ENCODE measurements at places on chromosomes 12 and 14.

GRCh38 chr12:47734725-47735480 is 9.6 kb upstream of the ENDOU start:
- DNase-seq, result no peak

- DNase-seq, result no peak
Observed at GRCh38 chr12:7021956-7022355, 3.7 kb upstream of the LPCAT3 start.

DNA sequence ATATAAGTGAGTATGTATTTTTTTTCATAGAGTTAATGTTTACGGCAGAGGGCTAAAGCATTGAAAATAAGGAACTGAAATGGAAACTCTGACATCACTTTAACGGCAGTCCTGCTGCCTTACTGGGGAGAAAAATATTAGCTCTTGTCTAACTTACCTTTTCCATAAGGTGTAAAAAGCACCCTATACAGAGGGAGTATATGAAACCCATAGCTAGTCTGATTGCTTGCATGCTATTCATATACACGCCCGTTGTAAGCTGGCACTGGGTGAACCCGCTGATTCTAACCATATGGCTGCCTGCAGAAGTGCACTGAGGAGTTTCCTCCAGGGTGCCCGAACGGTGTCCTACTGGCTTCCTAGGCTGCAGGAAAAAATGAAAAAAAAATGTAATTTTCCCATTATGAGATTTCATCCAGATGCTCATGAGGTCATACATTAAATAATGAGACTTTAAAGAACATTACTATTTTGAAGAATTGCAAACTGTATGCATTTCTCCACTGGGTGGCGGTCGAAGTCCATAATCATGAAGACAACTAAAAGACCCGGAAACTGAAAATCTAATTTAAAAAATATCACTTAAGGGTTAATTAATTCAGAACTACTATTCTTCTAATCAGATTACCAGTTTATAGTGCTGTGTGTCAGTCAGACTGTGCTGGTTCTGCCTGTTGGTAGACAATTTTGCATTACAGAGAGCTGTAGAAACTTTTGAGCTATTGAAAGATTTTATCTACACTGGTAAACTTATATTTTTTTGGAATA is 144.7 kb downstream of the ALX1 start:
- DNase-seq, result no peak

DNA sequence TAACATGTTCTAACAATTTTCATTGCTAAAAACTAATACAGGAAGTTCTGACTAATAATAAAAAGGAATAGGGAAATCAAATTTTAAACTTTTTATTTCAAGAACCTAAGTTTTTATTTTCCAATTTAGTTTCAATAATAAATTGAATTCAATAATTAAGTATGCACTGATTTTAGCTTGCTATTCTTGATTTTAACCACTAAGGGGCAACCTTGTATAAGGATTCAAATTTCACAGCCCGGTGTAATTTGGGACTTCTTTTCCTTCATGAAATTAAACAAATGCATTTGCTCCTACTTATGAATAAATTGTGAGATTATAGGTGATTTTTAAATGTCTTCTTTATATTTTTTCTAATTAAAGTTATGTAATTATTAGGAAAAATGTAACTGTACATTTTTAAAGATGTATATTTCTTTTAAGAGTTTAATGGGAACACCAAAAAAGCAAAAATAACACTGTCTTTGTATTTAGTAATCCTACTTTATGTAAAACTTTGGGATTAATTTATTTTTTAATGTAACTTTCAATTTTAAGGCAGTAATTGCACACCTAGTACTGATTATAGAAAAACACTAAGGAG is 241.4 kb upstream of the PDZRN4 start:
- DNase-seq, result no peak

GRCh38 chr12:24797901-24798300 is 151.0 kb downstream of the BCAT1 start:
- DNase-seq, result no peak

- DNase-seq, result no peak
Observed at GRCh38 chr12:80872053-80872452, 65.7 kb downstream of the LIN7A start.

DNA sequence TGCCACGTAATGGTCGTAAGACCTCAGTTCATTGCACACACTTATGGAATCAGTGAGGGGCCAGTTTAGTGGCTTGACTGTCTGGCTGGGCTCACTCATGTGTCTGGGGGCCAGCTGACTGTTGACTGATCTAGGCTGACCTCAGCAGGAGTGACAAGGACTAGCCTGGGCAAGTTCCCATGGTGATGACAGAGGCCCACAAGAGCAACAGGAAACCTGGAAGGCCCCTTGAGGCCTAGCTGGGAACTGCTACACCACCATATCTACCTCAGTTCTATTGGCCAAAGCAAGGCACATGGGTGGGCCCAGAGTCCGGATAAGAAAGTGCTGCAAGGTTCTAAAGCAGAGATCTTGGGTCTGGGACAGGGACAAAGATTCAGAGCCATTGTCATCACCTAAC is 21.3 kb upstream of the RFLNA start:
- DNase-seq, result no peak

DNA sequence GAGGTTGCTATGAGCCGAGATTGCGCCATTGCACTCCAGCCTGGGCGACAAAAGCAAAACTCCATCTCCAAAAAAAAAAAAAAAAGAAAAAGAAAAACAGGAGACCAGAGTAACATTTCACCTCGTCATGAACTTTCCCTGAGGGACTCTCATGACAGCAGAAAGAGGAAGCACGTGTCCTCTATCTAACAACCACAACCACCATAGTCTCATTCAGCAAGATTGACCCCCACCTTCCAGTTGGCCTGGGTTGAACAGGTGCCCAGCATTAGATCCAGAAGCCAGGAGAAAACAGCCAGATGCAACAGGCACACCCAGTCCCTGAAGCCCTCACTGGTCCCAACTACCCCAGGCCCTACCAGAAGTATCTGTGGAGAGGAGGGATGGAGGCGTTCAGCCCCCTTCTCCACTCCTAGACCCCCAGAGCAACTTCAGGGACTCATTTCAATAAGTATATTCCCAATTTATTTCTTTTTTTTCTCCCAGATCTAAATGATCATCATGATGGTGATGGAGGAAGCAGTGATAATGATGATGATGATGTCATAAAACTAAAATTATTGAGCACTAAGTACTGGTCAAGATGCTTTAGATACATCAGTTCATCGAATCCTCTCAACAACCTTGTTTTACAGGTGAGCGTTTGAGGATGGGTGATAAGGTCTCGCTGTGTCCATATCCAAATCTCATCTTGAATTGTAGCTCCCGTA is 235.0 kb downstream of the EFCAB11 start:
- no peak for DNase-seq

DNA sequence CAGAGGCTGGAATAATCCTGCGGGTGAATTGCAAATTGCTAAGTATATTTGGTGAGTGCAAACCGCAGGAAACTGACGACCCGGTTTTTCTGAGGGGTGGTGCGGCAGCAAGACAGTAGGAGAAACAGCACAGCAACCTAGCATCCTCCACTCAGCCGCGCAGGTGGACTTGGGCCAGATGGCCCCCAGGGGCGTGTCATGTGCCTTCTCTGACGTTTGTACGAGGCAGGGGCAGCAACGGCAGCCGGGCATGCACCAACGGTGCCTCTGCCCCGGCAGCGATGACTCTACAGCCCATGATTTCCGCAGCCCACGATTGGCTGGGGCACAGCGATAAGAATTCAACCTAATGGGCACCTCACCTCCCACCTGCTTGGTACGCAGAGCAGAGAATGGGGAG is 11.1 kb upstream of the CLEC2A start:
- DNase-seq, result no peak

- DNase-seq, result no peak
Observed at GRCh38 chr14:22841311-22841710, 4.9 kb downstream of the MMP14 start.

DNA sequence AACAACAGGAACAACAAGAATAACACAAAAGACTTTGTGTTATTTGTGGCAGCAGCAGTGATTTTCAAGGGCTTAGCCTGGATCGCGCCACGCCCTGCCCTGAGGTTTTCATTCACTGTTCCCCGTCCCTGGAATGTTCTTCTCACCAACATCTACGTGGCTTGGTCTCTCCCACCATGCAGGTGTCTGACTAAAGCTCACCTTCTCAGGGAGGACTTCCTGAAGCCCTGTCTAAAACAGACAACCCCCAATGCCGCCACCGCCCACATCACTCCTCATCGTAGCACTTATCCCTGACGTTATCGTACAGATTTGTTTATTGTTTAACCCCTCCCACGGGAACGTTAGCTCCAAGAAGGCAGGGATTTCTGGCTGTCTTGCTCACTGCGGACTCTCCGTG is 40.4 kb downstream of the P2RX4 start:
- no peak for DNase-seq

DNA sequence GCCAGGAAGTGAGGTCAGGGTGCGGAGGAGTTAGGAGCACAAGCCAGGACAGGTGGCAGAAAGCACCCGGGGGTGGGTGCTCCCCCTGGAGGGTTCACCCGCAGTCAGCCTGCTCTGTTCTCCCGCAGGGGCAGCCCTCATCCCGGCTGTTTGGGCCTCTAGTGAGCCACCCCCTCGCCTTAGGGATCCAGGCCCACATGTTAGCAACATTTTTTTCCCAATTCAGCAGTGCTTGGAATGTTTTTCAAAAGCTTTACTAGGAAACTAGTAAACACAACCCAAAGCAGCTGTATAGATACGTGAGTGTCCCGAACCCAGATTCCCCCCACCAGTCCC is 28.5 kb upstream of the NXPH4 start:
- DNase-seq, result no peak

DNA sequence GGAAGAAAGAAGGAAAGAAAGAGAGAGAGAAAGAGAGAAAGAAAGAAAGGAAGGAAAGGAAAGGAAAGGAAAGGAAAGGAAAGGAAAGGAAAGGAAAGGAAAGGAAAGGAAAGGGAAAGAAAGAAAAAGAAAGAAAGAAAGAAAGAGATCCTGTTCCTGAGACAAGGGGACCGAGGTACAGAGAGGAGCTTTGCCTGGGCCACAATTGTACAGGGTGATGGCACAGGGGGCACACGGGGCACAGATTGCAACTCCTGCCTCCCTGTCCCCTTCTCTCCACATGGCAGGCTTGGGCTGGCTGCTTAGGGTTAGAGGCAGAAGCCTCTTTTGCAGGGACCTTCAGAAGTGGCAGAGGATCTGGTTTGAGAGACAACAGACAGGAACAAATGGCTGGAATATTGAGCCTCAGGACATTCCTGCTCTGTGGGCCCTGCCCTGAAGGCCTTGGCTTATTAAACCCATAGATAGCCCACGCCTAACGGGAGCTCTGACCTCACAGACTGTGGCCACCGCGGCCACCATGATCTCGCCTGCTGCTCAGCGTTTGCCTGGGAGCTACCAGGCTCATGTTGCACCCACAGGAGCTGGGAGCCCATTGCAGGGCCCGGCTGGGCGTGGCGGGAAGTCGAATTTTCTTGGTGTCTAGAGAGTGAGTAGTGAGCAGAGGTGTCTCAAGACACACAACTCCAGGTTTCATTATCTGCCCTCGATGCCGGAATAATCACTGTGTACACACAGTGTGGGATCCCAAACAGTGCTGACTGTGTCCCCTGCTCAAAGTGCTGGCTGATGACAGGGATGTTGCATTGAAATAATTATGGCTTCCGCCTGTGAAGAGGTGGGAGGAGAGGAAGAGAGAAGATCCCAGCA is 147.9 kb upstream of the NCOR2 start:
- DNase-seq, result no peak

- no peak for DNase-seq
Observed at GRCh38 chr12:4482936-4483335, 37.3 kb upstream of the FGF6 start.

DNA sequence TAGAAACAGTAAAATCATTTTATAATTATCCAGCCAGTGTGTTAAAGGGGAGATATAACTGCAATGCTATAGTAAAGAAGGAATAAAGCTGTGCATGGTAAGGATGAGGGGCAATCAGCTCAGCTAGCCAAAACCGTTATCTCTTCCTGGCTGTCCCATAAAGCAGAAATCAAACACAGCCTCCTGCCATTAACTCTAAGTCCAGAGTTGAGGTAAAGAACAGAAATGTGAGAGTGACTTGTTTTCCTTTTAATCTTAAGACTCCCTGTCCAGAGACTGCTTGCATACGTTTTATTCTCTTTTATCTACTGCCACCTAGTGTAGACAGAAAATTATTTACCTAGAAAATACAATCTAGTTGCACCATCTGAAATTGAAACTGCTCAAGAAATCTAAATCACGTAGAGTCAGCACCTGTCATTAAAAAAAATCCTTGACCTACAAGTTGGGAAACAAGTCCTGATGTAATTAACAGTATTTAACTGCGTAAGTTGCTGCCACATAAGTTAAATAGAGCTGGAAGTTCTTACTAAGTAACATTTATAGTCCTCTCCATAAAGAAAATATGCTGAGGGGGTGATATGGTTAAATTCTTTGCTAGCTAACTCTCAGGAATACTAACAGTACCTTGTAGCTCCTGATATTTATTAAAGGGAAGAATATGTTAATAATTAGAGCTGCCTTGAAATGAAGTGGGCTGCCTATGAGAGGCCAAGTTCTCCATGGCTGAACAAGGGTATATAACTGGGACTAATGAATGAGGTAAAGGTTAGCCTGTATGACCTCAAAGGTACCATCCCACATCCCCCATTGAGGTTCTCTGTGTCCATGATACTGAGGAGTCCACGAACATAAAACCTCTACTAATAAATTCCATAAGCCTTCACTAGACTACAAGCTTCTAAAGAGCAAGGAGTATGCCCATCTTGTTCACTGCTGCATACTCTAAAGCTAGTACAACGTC is 62.7 kb downstream of the GALNT4 start:
- DNase-seq, result no peak

DNA sequence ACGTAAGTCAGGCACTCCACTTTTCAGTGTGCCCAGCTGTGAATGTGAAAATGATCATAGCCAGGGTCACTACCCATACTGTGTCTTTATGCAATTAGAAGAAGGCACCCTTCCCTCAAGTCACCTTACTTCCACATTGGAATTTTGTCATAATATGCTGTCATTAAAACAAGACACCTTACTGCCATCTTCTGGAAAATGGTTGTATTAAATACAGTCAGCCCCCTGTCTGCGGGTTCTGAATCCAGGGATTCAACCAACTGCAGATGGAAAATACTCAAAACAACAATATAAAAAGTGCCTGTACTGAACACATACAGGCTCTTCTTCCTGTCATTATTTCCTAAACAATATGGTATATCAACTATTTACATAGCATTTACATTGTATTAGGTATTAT is 70.2 kb upstream of the TBX5 start:
- no peak for DNase-seq

- DNase-seq, result no peak
Observed at GRCh38 chr14:100747021-100747586, 20.4 kb downstream of the DLK1 start.

DNA sequence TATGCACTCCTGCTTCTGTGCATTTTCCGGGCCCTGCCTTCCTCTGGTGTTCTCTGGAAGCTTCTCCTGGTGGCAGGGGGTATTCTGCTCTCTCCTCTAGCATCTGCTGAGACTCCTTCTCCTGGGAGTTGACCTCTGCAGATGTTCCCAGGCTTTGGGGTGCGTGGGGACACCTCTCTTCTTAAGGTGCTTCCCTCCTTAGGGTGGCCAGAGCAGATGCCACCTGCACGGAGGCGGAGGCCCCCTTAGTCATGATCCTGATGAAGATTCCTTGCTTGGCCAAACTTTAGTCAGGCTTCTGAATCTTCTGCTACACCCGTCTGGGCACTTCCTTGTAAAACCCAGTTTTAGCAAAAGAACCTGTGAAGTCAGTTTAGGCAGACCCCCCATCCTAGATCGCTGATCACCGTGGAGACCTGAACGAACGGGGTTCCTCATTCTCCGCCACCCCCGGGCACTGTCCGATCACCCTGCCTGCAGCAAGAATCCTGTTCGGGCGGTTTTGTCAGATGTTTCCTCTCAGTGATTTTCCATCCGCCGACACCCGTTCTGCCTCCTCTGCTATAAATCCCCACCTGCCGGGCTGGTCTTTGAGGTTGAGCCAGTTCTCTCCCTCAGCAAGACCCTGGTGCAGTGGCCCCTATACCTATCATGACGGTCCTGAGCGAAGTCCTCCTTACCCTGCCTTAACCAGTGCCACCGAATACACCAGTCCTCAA is 111.9 kb downstream of the CALM1 start:
- no peak for DNase-seq

All from activated T-helper 1 cell treated with anti-CD3 and anti-CD28 coated beads, Interleukin-2, amount 50 U/mL, for 16 hours (primary cell).